ENCODE measurements at places on chromosomes 2 and 18.
A peak's percentile ranks its signal among the peaks of the same experiment; 100 is the strongest.

GRCh38 chr2:105545730-105546627 lies 147.1 kb upstream of the FHL2 start:
- peak; percentile 36 for DNase-seq

GRCh38 chr2:117170897-117171296 lies 643.6 kb upstream of the DDX18 start:
- DNase-seq: no peak

- no peak for DNase-seq
These were observed 724.2 kb upstream of the REG3G start for GRCh38 chr2:78301166-78301789.

- peak; percentile 87 for DNase-seq
These were observed at the start of gene ACP1 for GRCh38 chr2:264493-265468. ACP1 (plus strand) TSS chr2:264947; CDS start chr2:264965, 18 bp downstream.

- DNase-seq: no peak
These were observed 2.9 kb downstream of the GTF2A1L start for GRCh38 chr2:48620604-48621003.

GRCh38 chr2:121705958-121706357 lies 30.7 kb downstream of the NIFK start:
- DNase-seq: no peak

- DNase-seq: no peak
These were observed 99.0 kb downstream of the EPB41L3 start for GRCh38 chr18:5444847-5445246.
